Hypothalamus (tissue), 51 donors: ENCODE measurements at places on chromosomes 5 and 9.

GRCh38 chr5:75351139-75351926 is 14.3 kb downstream of the HMGCR start:
- no peak for DNase-seq

DNA sequence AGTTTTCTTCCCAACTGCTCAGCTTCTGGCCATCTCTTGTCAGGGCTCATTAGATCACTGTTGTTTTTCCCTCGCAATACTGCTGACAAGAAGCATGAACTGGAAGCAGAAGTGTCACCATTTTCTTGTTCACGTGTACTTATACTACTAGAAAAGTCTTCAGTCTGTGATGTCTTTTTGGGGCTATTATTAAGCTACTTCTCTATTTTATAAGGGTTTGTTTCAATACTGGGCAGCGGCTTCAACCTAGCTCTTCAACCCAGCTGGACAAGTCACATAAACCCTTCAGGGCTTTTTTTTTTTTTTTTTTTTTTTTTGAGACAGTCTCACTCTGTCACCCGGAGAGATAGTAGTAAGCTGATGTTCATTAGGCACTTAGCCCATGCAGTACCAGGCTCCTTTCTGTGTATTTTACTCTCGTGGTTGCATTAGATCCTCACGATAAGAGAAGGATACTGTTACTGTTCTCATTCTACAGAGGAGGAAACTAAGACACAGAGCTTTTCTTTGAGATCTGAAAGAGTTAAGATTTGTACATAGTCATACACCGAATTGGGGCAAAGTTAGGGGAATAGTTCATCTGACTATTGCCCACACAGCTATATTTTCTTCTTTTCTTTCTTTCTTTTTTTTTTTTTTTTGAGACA is 20.5 kb downstream of the RAPGEF1 start:
- no peak for DNase-seq

DNA sequence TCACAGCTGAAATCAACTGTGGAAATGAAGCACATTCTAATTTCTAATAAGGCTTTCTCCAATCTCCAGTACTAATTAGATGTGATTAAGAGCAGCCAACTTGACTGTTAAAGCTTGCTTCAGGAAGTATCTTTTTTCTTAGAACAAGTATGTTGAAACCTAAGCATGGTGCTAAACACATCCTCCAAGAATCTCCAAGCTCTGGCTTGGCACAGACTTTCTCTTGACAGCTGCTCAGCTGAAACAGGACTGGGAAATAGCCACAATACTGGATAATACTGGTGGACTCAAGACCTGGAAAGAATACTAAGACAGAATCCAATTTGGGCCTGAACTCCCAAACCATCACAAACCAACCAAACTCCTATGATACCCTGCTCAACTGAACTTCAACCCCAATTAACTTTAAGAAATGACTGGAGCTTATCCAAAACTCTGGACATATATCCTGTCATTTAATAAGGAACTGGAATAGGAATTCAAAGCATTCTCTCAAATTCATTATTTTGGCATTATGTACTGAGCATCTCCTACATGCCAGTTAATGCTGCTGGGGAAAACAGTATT is 16.2 kb downstream of the PRKAA1 start:
- DNase-seq: no peak

DNA sequence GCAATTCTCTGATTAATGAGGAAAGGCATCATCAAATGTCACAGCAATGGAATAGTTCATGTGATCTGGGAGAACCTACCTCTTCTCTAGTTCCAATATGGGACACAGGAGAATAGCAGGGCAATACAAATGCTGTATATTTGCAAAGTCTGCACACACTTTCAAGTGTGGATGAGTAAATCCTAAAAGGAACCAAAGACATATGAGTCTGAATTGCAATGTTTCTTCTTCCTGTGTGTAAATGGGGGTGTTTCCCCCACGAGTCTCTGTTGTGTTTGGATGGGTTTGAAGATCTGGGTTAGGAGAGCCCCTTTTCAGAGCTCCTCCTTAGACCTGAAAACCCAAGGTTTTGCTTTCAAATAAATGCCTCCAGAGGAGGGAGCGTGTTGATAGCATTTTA is 26.9 kb downstream of the SLC46A2 start:
- DNase-seq: no peak

GRCh38 chr5:150535611-150536010 is 27.7 kb downstream of the NDST1 start:
- DNase-seq: no peak

DNA sequence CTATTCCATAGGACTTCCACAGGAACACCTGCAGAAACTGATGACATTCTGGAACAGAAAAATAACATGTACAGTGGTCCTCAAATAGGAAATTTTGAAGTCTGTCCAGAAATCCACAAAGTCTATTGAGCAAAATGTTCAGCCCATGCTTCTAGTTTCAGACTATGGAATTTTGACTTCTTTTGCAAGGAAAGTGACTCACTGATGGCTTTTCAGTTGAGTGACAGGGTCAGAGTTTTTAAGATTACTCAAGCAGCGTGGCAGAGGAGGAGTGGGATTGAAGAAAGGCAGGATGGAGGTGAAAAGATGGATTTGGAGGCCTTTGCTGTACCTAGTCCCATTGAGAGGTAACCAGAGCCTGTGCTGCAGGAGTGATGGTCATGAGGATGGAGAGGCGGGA is 151.5 kb downstream of the GOLPH3 start:
- DNase-seq: no peak

DNA sequence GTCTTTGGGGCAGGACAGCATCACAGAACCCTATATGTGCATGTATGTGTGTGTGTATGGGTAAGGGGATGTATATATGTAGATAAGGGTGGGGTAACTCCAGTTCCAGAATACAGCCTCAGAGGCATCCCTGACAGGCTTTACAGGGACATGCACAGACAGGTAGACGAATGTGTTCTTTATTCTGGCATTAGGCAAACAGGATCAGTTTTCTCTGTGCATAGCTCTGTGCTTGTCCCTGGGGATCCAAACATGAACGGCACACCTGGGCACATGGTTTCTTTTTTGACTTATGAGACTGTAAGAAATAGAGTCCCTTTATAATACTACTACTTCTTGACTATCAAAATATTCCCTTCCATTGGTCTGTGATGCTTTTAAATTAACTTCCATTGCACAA is 120.6 kb downstream of the TRIO start:
- no peak for DNase-seq

DNA sequence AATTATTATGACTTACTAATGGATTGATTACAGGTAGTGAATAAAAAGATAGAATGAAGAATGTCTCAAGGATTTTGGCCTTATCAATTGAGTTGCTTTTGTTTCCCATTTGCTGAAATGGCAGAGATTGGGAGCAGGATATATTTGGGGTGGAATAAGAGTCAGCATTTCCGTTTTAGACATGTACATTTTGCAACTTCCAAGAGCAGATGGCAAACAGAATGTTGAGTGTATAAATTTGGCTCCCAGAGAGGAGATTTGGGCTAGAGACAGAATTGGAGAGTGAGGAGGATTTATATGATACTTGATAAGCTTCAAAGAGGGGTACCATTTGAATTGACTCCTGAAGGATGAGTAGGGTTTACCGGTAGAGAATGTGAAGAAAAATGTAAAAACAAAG is 437.9 kb upstream of the PAPPA start:
- DNase-seq: no peak

DNA sequence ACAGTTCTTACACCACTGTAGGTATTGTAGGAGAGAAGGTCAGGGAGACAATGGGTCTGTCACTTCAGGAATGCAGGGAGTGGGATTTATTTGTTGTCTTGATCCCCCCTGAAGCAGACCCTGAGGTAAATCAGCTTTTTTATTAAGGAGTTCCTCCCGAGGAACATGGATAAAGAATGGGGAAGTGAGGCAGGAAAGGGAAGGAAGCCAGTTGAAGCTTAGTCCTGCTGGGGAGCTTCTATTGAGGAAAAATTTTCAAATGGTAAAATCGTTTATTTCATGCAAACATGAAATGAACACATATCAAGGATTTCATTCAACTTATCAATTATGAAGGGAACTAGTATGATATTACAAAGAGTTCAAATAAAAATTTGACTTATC is 318.6 kb upstream of the PIK3R1 start:
- DNase-seq: no peak

- no peak for DNase-seq
Measured at GRCh38 chr5:157528036-157528632, 47.4 kb downstream of the ADAM19 start.

DNA sequence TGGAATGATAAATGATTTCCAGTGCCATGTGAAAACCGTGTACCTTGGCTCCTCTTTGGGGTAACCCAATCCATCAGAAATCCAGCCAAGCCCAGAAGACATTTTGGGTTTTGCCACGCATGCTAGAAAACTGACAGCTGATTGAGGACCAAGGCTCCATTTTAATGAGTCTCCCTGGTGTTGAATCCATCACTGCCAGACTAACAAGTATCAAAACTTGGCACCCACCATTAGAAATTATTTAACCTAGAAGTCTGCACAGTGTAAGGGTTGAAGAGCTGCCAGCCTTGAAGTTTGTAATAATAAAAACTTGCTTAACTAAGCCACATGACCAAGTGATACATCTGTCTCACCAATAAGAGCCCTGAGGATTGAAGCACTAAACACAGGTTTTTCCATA is 369.9 kb downstream of the DNAH5 start:
- no peak for DNase-seq

- no peak for DNase-seq
Measured at GRCh38 chr5:173623789-173624188, 7.3 kb upstream of the BOD1 start.

GRCh38 chr5:103207011-103207410 is 51.6 kb upstream of the MACIR start:
- DNase-seq: no peak

GRCh38 chr5:140011297-140011802 is 31.7 kb downstream of the NRG2 start:
- no peak for DNase-seq

DNA sequence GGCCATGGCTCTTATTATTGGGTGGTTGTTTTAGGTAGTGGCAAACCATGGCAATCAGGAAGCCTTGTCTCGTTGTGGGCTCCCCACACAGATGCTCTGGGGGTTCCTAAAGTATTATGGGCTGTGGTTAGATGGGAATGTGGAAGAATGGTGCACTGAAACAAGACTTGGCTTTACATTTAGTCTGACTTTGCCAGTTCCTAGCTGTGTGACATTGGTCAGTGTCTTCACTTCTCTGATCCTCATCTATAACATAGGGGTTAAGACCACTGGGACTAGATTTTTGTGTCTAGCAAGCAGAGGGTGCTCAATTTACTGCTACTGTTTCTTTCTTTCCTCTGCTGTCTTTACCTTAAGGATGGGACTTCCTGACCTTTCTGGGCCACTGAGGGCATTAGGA is 149.5 kb downstream of the HSPA4 start:
- DNase-seq: no peak

- no peak for DNase-seq
Measured at GRCh38 chr5:111472096-111472495, 40.2 kb downstream of the STARD4 start.

- DNase-seq: no peak
Measured at GRCh38 chr5:126542441-126542840, 52.6 kb downstream of the ALDH7A1 start.

DNA sequence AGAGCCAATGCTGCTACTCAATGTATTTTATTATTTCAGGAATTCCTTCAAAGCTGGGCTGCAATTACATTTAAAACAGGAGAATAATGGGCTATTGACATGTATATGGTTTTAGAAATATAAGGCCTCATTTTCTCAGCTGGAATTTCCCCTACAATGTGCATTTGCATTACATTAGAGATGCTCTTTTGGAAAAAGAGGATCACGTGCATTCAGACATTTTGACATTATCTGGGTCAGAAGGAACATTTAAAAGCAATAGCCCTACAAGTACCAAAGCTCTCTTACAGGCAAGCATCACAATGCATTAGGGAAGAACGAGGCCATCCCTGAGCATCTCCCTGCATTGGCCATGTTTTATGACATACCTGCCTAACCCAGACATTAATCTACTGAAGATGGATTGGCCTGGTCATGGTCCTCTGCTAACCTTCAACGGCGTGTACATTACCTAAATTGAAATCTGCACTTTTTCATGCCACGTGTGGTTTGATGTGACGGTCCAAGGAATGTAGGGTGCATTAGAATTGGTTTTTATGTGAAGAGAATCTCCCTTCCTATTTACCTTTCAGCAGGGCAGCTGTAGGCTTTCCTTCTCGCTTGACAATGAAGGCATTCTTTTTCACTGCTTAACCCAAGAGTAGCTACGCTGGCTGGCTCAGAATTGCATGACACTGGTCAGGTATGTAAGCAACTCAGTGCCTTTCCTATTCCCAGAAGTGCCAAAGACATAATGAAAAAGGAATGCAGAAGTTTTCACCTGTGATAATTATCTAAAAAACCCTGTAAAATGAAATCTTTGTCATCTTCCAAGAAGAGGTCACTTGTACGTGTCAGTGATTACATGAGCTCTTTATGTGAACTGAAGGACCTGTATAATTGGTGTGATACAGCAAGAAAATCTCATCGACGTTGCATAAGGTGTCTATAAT is 212.3 kb upstream of the MPDZ start:
- DNase-seq: no peak

DNA sequence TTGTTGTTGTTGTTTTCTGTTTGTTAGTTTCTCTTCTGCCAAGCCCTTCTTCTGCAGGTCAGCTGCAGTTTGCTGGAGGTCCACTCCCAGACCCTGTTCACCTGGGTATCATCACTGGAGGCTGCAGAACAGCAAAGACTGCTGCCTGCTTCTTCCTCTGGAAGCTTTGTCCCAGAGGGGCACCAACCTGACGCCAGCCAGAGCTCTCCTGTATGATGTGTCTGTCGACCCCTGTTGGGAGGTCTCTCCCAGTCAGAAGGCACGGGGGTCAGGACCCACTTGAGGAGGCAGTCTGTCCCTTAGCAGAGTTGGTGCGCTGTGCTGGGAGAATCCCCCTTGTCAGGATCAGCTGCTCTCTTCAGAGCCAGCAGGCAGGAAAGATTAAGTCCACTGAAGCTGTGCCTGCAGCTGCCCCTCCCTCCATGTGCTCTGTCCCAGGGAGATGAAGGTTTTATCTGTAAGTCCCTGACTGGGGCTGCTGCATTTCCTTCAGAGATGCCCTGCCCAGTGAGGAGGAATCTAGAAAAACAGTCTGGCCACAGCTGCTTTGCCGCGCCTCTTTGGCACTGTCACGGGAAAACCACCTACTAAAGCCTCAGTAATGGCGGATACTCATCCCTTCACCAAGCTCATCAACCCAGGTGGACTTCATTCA is 299.2 kb downstream of the EDIL3 start:
- DNase-seq: no peak

DNA sequence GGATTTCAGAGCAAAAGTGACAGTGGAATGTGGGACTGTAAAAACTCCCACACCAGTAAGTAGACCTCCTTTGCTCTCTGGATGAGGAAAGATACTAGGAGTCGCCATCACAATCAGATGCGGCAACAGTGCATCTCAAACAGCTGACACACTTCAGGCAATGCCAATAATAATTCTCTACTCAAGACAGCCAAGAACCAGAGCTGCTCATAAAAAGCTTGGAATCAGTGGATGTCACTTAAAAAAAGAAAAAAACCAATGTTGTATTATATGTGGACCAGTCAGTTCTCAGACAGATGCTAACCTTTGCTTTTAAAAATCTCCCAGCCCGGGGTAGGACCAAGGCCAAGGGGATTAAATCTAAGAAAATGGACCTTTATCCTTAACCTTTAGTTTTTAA is 185.0 kb downstream of the GNA14 start:
- no peak for DNase-seq

- DNase-seq: peak; percentile 2
Measured at GRCh38 chr5:128965011-128965637, at the start of gene SLC27A6. TSS of gene SLC27A6 (plus strand) at chr5:128965488. CDS start at chr5:128966138, 650 bp downstream.
